Urinary bladder (tissue), 4 donors: ENCODE measurements at places on chromosomes 2 and 18. TPM values are rescaled to one million over a fixed set of nuclear protein-coding genes. Genes with fewer than 3 reads are reported as not detected.

C2orf76 gene
- total RNA-seq, result 25.3 TPM

BOLL gene
- total RNA-seq, result 0.11 TPM

KIAA1328 gene
- 34.6 TPM for total RNA-seq

NIFK gene
- 72.0 TPM for total RNA-seq

DNA sequence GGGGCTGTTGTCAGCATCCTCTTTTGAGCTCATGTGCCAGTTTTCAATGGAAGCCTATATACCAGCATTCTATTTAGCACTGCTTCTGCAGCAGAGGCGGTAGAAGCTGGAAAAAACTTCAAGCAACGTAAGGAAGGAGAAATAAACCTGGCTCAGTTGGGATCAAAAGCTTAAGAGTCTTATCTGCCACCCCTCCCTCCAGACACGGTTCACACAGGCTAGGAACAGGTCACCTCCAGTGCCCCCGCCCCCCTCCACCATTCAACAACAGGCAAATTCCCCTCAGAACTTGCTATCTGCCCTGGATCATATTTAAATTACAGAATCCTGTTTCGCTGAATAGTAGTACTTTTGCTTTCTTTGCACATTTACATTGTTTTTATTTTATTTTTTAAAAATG is 384.8 kb upstream of the PKDCC start:
- no peak for DNase-seq

- DNase-seq, result no peak
These were observed 21.2 kb downstream of the HS1BP3 start for GRCh38 chr2:20629581-20630171.

GRCh38 chr2:60335533-60336237 is 217.8 kb downstream of the BCL11A start:
- no peak for DNase-seq

- no peak for DNase-seq
These were observed 19.1 kb upstream of the CCDC178 start for GRCh38 chr18:33459612-33460011.

GRCh38 chr2:144824306-144825080 is 304.6 kb upstream of the ZEB2 start:
- DNase-seq, result no peak

- no peak for DNase-seq
These were observed 32.2 kb upstream of the AMMECR1L start for GRCh38 chr2:127917916-127918315.

- DNase-seq, result no peak
These were observed 1920.3 kb downstream of the SUCLG1 start for GRCh38 chr2:82538590-82539279.

- no peak for DNase-seq
These were observed 563.1 kb upstream of the PIK3C3 start for GRCh38 chr18:41391616-41392595.

DNA sequence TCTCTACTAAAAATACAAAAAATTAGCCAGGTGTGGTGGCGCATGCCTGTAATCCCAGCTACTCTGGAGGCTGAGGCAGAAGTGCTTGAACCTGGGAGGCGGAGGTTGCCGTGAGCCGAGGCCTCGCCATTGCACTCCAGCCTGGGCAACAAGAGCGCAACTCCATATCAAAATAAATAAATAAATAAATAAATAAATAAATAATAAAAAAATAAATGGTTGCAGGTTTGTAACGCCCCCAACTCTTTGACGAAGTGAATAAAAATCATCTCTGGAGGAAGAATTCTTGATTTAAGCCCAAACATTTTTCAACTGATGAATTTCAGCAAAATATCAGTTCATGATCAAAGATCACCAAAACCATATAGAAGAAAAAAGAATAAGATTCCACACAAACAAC is 13.3 kb upstream of the CNRIP1 start:
- DNase-seq, result no peak

GRCh38 chr2:62486439-62486765 is 19.6 kb downstream of the TMEM17 start:
- DNase-seq, result no peak
